ENCODE measurements at places on chromosomes 4 and X. TPM values are rescaled to one million over a fixed set of nuclear protein-coding genes. Genes with fewer than 3 reads are reported as not detected.

The BMP3 gene
- 23.7 TPM for total RNA-seq

The SYTL4 gene
- 32.3 TPM for total RNA-seq

The TCEAL2 gene
- 36.1 TPM for total RNA-seq

The DMRTC1 gene
- total RNA-seq, result not detected

The COL4A5 gene
- 583 TPM for total RNA-seq

The TMEM164 gene
- total RNA-seq, result 12.9 TPM

The PPP1R2C gene
- not detected for total RNA-seq

The HAND2 gene
- 138 TPM for total RNA-seq

The MXD4 gene
- total RNA-seq, result 36.1 TPM

The ANXA3 gene
- 22.3 TPM for total RNA-seq

The ERAS gene
- total RNA-seq, result not detected

The NUP54 gene
- total RNA-seq, result 32.2 TPM

The ING2 gene
- 51.5 TPM for total RNA-seq

The PFKFB1 gene
- not detected for total RNA-seq

The MYL5 gene
- 4.7 TPM for total RNA-seq

Measured in gastroesophageal sphincter (tissue), 4 donors.